ENCODE measurements at places on chromosomes 1 and 21.

DNA sequence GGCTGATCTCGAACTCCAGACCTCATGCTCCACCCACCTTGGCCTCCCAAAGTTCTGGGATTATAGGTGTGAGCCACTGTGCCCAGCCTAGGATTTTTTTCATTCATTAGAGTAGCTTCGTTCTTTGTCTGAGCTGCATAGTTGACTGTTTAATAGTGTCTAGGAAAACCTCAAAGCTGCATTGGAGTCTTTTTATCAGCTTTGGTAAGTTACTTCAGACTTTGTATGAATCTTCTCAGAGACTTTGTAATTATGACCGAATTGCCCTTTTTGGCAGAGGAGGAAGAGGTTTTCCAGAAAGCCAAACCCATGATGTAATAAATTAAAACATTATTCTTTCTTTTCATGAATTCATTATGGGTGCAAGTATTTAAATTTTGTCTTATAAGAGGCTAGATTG, 5.1 kb downstream of the DNAJB4 start:
- no peak for DNase-seq

GRCh38 chr1:177517546-177517945, 346.8 kb downstream of the BRINP2 start:
- no peak for DNase-seq

DNA sequence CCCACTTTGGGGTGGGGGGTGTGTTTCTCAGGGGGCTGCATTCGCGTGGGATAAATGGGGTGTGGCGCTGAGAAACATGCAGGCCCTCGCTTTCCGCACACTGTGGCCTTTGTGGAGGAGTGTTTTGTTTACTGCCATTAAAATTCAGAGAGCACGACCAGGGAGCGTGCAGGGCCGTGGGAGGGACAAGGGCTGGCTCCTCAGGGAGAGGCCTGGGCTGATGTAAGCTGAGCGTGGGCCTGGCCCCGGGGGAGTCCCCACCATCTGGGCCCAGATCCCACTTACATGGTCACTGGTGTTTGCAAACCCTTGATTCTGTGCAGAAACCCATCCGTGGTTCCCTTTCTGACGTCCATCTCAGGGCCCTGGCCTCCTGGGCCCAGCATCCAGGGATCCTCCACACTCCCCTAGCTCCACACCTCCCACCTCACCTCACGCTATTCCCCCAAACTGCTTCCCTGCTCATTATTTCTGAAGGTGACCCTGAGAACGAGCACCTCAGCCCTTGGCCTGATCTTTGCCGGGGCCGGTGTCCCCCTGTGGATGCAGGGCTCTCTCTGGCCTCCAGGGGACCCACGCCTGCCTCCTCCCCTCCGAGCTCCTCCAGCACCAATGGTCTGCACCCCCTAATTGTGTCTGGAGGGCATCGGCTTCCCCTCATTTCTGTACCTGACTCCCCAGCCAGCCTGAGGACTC, 92.5 kb upstream of the SIM2 start:
- DNase-seq: no peak

GRCh38 chr1:113422315-113423068, 32.2 kb downstream of the MAGI3 start:
- no peak for DNase-seq

GRCh38 chr1:160720356-160721085, 8.9 kb upstream of the CD48 start:
- no peak for DNase-seq

DNA sequence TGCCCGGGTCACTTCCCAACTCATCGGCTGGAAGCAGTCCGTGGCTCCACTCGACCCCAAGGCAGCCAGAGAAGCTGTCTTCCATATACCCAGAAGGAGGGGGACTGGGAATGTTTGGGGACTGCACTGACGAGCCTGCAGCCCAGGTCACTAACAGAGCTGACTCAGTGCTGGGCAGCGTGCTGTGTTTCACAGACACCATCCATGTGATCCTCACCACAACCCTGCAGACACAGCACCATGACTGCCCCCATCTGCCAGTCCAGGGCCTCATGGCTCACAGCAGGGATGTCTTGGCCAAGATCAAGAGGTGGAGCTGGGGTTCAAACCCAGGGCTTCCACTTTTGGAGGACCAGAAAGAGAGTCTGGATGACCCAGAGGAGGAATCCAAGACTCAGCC, 67.9 kb downstream of the KLHDC7A start:
- no peak for DNase-seq

DNA sequence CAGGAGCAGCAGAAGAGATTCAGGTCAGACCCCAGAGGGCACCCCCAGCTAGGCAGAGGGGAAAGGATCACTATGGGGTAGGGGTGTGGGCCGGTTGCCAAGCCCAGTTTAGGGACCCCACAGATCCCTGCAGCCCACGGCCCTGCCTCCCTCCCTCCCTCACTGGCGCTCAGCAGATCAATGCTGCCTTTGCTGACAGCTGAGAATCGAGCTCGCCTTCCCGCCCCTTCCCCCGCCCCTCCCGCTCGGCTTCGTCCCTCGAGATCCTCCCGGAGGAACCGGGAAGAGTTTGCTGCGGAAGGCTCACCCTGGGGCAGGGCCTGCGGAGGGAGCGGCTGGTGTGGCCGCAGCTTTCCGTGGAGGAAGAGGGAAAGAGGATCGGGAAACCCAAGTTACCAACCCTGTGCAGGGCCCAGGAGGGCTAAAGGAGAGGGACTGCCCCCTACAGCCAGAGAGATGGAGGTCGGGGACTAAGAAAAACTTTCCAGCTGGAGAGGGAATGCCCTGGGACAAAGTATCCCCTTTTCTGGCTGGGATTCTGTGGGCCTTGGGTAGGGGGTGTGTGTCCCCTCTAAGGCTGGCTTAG, 1.1 kb upstream of the KCNQ4 start:
- no peak for DNase-seq

DNA sequence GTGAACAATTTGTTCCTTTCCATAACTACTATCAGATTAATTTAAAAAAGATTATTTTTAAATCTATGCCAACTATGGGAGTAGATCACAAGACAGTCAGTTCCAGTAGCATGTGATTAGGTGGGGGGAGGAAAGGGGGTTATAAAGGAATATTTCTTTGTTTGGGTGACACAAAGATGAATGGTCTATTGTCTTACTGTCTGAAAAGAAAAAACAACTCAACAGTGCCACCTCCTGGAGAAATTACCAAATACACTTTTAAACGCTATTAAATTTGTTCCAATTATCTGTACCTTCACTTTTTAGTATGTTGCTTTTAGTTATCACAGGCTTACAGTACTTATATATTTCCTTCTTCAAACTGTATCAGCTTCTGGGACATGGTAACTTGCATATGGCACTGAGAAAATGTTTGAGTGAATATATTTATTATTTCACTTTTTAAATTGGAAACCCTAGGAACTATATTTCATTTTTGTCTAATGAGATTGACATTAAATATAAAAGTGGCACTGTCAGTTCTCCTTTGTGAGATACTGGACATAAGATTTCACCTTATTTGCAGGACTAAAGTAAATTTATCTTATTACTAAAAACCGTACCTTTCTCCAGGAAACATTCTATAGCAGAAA, 1.7 kb upstream of the SORT1 start:
- DNase-seq: no peak

DNA sequence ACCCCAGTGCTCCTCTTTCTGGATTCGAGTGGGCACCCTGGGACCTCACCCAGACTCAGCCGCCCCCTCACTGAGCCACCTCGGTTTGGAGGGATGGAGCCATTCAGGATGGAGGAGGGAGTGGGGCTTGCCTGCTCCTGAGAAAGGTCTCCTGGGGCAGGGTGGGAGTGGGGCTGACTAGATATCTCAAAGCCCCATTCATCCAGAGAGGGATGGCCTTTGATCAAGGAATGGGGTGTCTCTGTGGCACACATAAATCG, 10.1 kb upstream of the SPSB1 start:
- no peak for DNase-seq

- DNase-seq: no peak
These were observed 192.8 kb downstream of the FCRL5 start for GRCh38 chr1:157359314-157360022.

DNA sequence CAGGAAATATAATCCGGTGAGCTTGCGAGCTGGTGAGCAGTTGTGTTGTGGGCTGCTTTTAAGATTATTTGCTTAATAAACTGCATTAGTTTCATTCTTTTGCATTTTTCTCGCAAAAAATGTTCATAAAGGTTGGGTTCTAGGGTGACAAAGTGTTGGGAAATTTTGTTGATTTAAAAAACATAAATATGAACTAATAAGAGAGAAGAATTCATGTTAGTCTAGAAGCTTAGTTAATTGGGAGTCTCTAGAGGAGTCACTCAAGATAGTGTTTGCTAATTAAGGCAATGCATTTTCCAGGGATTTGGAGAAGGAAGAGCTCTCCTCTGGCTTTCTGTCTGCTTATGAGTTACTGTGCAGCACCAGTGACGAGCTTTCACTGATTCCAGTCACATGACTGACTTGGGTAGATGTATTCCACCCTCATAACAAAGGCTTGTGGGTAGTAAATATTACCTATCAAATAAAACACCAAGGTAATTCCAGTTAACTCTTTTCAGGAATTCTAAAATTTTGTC, 417.0 kb downstream of the PTBP2 start:
- no peak for DNase-seq

DNA sequence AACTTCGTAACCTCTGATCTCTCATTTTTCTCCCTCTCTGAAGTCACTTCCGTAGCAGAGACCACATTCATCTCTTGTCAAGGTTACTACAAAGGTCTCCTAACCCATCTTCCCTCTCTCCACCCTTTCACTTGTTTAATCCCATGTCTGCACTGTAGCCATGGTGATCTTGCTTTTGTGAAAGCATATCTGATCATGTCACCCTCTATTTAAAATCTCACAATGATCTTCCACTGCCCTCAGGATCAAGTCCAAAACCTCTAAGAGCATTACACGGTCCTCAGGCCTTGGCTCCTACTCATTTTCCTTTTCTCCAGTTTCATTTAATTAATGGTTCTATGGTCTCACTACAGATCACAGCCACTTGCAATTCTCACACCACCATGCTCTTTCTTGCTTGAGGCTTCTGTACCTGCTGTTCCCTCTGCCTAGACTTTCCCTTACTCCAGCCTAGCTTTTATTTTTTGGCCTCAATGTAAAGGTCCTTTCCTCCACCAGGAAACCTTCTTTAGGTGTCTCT, 12.1 kb downstream of the ARHGEF11 start:
- no peak for DNase-seq

- no peak for DNase-seq
These were observed 69.5 kb downstream of the PLD5 start for GRCh38 chr1:242455052-242455361.

GRCh38 chr1:231665101-231665500, 38.5 kb downstream of the DISC1 start:
- DNase-seq: no peak

DNA sequence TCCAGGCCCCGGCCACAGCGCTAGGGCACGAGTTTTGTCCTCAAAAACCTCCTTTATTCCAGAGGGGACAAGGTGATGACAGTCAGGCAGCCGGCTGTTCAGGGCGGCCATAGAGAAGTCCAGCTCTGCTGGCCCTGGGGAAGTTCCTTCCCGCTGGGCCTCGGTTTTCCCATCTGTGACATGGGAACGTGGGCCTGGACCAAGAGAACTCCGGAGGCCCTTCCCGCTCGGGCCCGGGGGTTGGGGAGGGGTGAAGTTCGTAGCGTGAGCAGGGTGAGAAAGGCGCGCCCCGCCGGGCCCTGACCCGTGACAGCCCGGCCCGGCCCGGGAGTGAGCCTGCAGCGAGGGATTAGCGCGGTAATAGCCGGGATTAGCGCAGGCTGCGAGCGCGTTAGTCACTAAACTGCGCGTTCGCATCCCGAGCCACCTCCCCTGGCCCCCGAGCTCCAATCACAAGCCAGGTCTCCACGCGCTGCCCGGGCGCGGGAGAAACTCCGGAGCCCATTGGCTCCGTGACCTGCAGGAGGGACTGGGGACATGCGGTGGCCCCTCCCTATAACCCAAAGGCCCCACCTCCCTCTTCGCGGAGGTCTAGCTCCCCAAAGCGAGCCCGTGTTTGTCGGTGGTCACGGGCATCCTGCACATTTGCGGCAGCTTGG, 29.8 kb upstream of the PADI2 start:
- no peak for DNase-seq

GRCh38 chr21:27818847-27819246, 852.0 kb upstream of the ADAMTS5 start:
- no peak for DNase-seq

GRCh38 chr1:148161053-148161901, 9.2 kb upstream of the NBPF11 start:
- no peak for DNase-seq

DNA sequence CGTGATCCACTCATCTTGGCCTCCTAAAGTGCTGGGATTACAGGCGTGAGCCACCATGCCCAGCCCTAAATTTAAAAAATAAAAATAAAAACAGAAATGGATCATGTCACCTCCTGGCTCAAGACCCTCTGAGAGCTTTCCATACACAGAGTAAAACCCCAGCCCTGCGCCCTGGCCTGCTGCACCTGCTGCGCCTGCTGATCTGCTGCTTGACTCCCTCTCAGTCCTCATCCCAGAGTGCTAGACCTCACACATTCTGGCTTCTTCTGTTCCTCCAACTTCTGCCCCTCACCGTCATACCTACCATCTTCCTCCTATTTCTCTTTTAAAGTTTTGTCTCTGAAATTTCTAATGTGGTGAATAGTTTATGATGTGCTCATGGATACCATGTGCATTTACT, 42.7 kb upstream of the DIPK1A start:
- DNase-seq: no peak

DNA sequence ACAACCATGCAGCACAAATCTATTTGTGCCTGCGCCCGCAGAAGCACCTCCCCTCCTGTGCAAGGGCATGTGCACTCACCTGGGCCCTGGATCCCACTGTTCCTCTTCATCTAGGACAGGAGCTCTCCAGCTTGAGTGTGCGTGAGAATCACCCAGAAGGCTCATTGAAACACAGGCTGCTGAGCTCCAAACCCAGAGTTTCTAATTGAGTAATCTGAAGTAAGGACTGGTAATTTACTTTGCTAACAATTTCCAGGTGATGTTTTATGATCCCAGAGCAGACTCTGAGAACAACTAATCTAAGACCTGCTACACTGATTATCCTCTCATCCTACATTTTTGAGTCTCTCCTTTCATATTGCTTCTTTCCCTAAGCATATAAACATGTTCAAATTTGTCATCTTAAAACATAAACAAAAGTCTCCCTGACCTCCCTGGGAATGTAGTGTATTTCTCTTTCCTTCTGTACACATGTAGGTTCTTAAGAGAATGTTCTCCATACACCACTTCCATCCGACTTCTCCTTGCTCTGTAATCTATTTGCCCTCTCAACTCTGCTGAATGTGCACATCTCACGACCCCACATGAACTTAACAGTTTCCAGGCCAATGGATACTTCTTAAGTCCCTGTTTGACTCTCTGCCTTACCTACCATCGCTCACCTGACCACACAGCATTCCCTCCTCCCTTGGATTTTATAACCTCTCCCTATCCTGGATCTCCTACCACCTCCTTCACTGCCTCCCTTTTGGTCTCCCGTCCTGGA, 522.5 kb downstream of the SMYD3 start:
- no peak for DNase-seq

- no peak for DNase-seq
These were observed 179.1 kb downstream of the PSMG1 start for GRCh38 chr21:39003982-39004633.

- DNase-seq: no peak
These were observed 111.5 kb downstream of the GRIK3 start for GRCh38 chr1:36922593-36923426.

Data from activated T-cell treated with anti-CD3 and anti-CD28 coated beads, Interleukin-2, amount 50 U/mL, for 72 hours (primary cell).